Stimulated activated naive CD8-positive, alpha-beta T cell treated with anti-CD3 and anti-CD28 coated beads, Interleukin-15, Interleukin-2, amounts not matched to agents 100 U/mL and 50 U/mL, for 24 hours (primary cell): ENCODE measurements at places on chromosomes 6 and 20.

DNA sequence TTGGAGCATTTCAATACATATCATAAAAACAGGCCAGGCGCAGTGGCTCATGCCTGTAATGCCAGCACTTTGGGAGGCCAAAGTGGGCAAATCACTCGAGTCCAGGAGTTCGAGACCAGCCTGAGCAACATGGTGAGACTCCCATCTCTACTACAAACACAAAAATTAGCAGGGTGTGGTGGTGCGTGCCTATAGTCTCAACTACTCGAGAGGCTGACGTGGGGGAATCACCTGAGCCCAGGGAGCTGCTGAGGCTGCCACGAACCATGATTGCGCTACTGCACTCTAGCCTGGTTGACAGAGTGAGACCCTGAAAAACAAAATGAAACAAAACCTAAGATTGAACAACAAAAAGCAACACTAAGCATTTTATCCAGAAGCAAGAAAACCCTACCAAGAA is 47.2 kb downstream of the BACH2 start:
- peak; percentile 67 for DNase-seq

DNA sequence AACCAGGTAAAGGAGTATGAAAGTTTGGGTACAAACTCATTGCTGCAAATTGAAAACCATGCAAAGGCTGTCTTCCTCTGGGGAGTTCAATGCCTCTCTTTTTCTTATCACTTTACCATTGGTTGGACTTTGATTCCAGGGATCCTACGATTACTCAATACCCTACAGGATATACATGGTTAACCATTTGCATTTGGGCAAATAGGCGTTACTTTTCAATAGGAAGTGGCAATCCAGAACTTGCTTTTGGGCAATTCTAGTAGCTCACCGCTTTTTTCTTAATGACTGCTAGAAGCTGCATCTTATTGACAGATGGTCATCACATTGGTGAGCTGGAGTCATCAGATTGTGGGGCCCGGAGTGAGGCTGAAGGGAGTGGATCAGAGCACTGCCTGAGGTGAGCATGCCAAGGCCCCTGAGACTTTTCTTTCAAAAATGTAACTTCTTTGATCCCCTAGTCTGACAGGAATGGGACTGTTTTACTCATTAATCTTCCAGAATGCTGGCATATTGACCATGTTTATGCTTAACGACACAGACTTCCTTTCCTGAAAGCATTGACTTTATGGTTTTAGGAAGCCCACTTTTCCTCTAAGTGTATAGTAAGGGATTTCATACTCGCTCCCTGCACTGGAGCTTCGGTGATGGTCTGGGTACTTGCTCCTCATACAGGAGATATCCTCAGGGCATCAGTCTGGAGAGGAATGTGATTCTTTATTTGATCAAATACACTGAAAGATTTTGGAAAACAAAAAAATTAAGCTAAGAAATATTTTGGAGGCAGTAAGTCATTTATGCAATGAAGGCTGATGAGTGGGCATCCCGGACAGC is at the start of gene CCR6:
Gene CCR6, plus strand, starts transcription at position 270 of the 831 bp plus-strand sequence. CDS start 13,039 bp downstream, outside the sequence.
- no peak for DNase-seq

DNA sequence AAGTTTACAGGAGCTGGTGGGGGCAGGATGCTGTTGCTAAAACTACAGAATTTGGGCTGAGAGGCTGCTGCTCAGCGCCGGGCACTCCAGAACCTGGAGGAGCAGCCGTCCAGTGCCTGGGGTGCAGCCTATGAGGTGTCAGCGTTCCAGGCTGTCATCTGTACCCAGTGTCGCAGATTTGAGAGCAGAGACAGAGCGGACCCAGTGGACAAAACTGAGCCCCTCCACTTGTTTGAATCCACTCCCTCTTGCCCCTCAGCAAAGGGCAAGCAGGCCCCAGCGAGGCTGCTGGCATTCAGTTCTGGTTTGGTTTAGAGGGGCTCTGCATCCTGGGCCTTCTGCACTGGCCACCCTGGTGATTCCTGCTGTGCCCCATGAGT is 144.3 kb downstream of the TBC1D7 start:
- DNase-seq = no peak

GRCh38 chr6:1820165-1820564 is 210.4 kb downstream of the FOXC1 start:
- no peak for DNase-seq

- no peak for DNase-seq
These were observed 50.2 kb downstream of the TRAM2 start for GRCh38 chr6:52526634-52527033.

- DNase-seq = no peak
These were observed 68.8 kb upstream of the ARHGAP18 start for GRCh38 chr6:129778793-129779192.

DNA sequence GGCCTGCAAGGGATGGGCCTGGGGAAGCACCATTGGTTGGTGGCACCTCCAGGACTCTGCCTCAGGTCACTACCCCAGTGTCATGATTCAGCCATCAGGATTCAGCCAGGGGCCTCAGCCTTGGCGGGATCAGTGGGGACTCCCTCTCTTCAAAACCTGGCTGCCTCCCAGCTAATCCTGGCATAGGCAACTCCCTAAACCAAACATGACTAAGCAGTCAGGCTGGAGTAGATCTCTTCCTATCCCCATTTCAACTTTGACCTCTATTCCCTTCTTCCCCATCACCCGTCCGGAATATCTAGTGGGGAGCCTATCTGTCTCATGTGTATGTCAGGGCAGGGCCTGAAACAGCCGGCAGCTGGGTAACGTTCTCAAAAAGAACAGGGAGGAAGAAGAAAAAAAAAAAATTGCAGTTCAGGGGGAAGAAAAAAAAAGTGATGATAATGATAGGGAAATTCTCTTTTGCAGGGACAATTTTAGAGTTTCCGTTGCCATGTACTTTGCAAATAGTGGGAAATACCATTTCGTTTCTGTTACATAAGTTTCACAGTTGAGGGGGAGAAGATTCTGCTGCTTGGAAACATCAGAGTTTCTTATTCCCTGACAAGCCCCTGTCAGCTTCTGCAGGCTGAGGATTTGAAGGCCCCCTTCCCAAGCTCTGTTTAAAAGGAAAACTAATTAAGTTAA is 4.1 kb upstream of the PREX1 start:
- no peak for DNase-seq

DNA sequence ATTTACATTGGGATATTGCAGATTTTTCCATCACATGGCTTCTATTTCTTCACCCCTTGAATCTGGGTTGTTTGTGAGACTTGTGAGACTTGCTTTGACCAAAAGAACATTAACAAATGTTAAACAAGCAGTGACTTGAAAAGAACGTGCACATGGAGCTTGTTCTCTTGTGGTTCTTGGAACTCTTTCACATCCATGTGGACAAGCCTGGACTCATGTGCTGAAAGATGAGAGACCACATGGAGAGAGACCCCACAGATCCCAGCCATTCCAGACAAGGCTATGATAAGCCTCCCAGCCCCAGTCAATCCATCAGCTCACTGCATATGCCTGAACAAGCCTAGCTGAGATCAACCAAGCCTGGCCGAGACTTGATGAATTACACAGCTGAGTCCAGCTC is 1365.7 kb upstream of the GJE1 start:
- DNase-seq = no peak

GRCh38 chr6:47302043-47302442 is 7.7 kb downstream of the TNFRSF21 start:
- DNase-seq = no peak

- DNase-seq = peak; percentile 7
These were observed 18.9 kb upstream of the DSN1 start for GRCh38 chr20:36792422-36792821.

GRCh38 chr6:148530394-148530953 is 187.8 kb downstream of the SASH1 start:
- no peak for DNase-seq

DNA sequence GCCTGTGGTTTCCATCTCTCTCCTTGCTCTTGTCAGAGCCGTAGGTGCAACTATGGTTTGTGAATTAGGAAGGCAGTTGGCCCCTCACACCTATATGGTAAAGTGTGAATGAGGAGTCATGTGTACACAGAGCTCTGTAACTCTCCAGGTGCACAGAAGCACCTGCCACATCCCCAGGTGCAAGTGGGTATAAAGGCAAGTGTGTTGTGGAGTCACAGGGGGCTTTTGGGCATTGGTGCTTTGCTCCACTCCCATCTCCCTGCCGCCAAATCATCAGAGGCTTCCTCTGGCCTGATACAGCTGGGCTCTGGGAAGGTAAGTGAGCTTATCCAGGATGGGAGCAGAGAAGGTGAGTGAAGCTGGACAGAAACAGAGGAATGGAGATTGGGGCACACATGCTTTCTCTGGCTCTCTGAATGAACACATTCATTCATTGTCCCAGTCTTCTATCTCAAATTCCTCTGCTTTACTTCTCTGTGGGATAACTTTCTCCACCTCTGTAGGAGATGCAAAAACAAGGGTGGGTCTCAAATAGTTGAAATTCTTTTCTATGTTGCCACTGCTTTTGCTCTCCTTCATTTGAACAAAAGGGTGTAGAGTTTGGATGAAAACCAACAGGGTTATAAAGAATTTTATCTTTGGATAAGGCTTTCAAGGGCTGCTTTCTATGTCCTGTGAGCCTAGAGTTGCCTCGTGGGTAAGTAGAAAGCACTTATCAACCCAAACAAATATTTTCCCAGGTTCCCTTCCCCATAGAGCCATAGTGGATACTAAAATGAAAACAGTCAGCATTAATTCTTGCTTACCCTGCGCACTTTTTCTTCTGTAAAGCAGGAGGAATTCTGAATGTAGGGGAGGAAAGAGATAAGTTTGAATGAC is 45.0 kb upstream of the RIPOR2 start:
- no peak for DNase-seq

GRCh38 chr20:8244637-8245036 is 112.6 kb downstream of the PLCB1 start:
- DNase-seq = no peak

- no peak for DNase-seq
These were observed 4.5 kb downstream of the SNAI1 start for GRCh38 chr20:49987015-49987867.

DNA sequence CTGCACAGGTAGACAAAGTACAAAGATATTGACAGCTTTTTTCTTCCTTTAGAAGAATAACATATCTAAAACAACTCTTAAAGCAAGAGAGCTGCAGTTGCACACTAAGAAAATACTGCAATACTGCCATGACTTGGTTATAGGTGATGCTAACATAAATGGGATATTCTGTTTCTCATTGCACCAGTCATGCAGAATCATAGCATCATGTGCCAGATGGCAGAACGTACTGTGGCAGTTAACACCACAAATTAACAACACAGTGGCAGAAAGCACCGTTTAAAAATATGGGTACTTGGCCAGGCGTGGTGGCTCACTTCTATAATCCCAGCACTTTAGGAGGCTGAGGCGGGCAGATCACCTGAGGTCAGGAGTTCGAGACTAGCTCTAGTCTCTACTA is 7.4 kb downstream of the ASXL1 start:
- no peak for DNase-seq

GRCh38 chr6:126076992-126077664 is 90.8 kb downstream of the TRMT11 start:
- no peak for DNase-seq

- DNase-seq = no peak
These were observed 126.5 kb downstream of the ZFAND3 start for GRCh38 chr6:37946057-37946456.

DNA sequence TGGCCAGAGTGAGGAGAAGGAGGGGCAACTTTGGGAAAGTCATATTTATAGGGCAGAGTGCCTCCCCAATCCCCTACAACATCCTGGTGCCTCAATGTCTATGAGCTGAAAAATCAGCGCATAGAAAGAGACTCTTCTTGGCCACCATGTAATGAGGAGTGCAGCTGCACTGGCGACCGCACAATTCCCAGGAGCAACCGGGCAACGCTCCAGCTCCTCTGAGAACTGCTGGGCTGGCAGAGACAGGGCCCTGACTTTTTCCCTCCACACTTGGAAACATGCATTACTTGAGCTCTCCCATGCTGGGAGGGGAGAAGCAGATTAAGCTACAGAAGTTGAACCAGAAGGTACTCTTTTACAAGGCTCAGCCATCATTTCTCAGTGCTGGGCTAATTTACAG is 31.4 kb upstream of the MARCKS start:
- DNase-seq = no peak

DNA sequence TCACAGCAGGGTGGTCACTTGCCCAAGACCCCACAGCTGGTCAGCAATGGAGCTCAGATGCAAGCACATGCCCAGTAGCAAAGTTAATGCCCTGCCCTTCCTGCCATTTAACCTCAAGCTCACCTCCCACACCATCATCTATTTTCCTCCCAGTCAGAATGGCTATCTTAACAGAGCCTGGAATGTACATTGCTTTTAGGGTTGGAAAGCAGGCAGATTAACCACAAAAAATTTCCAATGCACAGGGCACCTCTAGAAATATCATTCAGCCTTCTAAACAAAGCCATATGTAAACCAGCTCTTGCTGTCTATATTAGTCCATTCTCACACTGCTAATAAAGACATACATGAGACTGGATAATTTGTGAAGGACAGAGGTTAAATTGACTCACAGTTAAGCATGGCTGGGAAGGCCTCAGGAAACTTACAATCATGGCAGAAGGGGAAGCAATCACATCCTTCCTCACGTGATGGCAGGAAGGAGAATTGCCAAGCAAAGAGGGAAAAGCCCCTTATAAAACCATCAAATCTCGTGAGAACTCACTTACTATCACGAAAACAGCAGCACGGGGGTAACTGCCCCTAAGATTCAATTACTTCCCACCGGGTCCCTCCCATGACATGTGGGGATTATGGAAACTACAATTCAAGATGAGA is 106.9 kb downstream of the FYN start:
- no peak for DNase-seq

DNA sequence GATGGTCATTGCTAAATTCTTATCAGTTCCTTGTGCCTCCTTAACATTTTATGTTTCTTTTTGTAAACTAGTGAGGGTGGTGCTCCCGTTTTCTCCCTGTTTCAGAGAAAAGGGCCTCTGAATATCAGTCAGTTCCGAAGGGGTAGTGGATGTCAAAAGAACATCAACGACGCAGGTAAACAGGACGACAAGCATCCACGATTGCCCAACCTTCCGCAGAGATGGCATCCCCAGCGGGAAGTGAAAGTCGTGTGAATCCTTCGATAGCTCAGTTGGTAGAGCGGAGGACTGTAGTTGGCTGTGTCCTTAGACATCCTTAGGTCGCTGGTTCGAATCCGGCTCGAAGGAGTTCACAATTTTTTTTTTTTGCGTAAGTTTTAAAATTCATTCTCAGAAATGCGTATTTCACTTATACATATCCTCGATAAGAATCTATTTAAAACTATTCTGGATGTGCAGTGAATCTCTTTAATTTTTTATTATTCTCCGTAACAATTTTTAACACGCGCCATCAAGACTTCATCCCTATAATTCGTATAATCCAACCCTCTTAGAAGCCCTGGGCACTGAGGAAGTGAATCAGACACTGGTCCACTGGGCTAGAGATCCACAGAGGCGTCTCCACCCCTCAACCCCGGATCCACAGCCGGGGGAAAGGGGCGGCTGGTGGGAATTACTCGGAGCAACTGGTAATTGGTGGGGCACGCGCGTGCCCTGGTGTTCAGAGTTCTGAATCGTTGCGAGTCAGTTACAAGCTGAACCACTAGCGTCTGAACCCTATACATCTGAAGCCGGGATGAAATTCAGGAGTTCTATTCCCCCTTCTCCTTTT is 27.9 kb upstream of the ABT1 start:
- peak; percentile 95 for DNase-seq

- DNase-seq = no peak
These were observed 11.3 kb downstream of the DLK2 start for GRCh38 chr6:43444036-43444435.

- DNase-seq = no peak
These were observed 44.2 kb downstream of the SNAI1 start for GRCh38 chr20:50026746-50027575.
